Foreskin melanocyte (primary cell): ENCODE measurements at places on chromosomes 2 and 18.
A peak's percentile ranks its signal among the peaks of the same experiment; 100 is the strongest.

- DNase-seq = no peak
Measured at GRCh38 chr18:50559752-50560680, at the start of gene MAPK4. Gene MAPK4, plus strand, starts transcription at chr18:50560087. Its CDS starts 103,872 bp downstream, at chr18:50663959.

GRCh38 chr2:218434456-218434855 lies 15.5 kb downstream of the VIL1 start:
- DNase-seq = no peak

DNA sequence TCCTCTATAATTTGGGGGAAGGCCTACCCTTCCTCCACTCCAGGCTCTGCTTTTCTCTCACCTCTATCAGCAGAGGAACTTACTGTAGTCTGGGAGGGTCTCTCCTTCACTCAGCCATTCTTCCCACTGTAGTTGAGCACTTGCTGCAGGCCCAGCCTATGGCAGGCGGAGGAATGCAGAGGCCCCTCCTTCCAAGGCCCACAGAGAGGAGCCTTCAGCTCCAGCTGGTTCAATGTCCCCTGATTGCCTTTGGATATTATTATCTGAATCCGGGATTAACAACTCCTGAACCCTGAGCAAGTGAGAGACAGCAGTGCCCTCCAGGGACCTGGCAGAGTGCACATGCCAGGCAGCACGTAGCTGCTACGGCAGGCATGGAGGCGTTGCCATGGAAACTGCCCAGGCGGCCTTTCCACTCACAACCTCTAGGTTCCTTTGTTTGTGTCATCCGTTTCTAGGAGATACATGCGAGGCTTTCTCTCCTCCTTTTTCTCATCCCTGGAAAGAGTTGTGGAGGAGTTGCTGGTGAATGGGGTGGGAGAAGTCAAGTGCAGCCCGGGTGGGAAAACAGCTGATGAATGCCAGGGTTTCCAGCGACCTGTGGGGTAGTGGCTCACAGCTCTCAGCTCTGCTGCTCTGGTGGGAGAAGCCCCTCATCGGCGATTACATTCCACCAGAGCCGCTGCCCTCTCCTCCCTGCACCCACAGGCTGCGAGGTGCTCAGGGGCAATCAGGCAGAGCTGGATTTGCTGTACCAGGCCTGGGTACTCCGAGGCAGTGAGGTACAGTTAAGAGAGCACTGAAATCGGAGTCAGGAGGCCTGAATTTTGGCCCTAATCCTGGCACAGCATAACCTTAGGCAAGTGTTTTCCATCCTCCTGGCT lies 55.3 kb upstream of the HK2 start:
- peak; percentile 11 for DNase-seq

GRCh38 chr2:17590342-17590911 lies 49.9 kb downstream of the VSNL1 start:
- no peak for DNase-seq

- no peak for DNase-seq
Measured at GRCh38 chr2:121098556-121098955, 186.4 kb downstream of the TFCP2L1 start.

GRCh38 chr2:98025481-98026037 lies 29.8 kb upstream of the TMEM131 start:
- DNase-seq = no peak

DNA sequence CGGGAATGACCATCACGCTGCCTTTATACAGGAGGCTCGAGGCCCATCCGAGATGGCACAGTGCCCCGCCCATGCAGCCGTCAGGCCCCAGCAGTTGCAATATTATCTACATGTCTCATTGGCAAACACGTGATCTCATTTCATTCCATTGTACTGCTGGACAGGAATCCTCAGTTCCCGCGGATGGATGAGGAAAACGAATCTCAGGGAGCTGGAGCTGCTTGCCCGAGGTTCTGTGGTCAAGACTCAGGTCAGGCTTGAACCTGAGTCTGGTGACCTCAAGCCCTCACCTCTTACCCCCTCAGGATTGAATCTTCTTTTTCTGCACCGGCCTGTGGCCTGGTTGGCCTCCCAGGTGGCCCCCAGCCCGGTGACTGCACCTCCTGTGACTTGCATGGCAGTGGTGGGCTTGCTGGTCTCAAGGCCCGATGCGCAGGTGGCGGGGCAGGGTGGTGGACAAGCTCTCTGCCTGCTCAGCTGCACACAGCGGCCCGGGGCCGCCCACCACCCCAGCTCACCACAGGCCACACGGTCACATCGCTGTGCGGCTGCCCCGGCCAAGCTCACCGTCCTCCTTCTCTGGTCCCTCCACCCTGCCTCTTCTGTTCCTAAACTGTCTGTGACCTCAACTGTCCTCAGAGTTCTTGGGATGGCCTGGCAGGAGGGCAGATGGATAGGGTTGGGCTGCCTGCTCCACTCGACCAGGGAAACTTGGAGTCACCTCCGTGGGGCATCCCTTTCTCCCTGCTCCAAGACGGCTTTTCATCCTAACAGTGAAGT lies 52.0 kb upstream of the HS6ST1 start:
- DNase-seq = no peak

DNA sequence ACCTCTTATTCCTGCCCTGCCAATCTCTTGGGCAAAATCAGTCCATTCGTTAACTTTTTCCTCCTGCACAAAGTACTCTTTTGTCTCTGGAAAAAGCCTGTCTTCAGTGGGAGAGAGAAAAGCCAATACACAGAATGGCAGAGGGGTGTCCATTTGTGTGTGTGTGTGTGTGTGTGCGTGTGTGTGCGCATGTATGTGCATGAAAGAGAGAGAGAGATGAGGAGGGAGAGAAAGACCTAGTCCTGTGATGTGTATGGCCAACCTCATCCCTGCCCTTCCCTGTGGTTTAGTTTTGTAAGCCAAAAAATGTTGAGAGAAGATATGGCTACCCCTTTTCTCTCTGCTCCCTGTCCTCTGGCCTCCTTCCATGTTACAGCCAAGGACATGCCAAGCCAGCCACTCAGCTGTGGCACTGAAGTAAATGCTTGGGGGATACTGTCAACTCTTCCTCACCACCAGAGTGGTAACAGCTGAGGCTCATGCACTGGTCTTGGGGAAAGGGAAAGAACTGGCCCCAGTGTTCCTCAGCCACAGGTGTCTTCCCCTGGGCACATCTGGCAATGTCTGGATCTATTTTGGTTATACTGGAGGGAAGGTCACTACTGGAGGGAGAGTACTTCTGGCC lies 10.6 kb downstream of the SLC4A5 start:
- no peak for DNase-seq

GRCh38 chr2:193845604-193846003 lies 1650.9 kb upstream of the TMEFF2 start:
- no peak for DNase-seq

DNA sequence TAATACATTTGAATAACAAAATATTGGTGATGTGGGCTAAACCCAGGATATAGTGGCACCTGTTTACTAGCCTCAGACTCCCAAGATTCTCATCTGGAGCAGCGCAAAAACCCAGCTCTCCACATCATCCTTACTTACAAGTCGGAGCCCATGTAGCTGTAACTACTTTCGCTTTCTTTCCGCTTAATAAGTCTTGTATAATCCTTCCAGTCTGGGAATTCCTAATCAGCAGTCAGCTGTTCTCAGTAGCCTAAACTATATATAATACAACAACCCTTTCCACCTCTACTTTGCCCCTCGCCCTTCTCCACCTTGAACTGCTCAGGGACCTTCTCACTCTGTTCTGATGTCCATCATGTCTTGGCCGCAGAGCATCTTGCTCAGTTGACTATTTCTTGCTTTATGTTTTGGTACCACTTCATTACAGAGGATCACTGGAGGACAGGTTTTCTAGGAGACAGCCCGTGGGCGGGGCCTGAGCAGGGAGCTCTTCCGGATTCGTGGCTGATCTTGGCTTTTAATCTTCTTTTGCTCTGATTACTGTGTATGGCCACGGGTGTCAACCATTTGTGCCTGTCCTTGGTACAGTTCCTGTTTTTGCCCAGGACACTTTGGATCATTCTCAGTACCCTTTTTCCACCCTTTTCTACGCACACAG lies 119.9 kb upstream of the SERTAD2 start:
- DNase-seq = no peak

DNA sequence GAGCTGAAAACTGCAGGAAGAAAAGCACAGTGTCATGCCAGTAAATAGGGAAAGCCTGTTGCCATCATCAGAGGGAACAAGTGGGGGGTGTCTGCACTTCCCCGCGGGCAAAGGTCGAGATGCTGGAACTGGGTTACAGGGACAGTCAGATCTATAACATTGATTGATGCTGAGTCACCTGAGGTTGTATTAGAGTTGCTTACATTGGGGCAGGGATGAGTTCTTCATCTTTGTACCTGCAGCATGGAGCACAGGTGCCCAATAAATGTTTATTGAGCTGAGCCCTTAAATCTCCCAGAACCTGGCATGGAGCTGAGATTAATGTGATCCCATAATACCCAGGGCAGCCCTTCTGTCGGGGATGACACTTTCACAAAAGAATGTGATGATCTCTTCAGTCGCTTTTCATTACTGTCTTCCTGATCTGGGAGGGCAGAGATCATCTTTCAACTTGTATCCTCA lies 5.9 kb upstream of the RNF152 start:
- DNase-seq = no peak

DNA sequence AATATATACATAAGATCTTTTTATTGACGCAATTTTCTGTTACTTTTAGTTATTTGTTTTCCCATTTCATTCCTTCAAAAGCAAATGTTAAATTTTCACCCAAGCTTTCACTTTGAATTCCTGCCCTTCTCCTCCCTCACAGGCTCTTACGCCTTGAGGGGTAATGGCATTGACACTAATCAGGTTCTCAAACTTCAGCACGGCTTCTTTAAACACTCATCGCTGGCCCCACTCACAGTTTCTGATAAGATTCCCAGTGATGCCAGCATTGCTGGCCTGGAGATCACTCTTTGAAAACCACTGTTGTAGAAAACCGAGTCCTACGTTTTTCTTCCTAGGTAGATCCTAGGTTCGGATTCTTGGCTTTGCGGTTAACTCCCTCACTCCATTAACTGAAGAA lies 105.6 kb upstream of the EPB41L3 start:
- DNase-seq = no peak

DNA sequence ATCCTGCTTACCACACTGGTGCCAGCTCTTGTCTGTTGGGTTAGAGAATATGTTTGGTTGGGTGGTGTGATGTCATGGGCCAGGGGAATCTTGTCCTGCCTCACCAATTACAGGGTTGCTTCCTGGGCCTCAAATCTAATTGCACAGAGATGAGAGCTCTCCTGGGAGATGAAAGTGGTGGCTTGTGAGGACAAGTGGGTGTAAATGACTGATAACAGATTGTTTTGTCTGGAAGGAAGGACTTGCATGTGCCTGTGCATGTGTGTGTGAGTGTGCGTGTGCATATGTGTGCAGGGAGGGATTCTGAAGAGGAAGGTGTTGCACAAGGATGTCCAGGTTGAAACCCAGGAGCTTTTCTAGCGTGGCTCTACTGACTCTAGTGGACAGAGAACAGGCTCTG lies 271.9 kb downstream of the LOXHD1 start:
- DNase-seq = no peak

- no peak for DNase-seq
Measured at GRCh38 chr2:70994009-70994698, 519 bp downstream of the TEX261 start.

GRCh38 chr2:44112096-44112495 lies 56.6 kb upstream of the PPM1B start:
- DNase-seq = no peak

DNA sequence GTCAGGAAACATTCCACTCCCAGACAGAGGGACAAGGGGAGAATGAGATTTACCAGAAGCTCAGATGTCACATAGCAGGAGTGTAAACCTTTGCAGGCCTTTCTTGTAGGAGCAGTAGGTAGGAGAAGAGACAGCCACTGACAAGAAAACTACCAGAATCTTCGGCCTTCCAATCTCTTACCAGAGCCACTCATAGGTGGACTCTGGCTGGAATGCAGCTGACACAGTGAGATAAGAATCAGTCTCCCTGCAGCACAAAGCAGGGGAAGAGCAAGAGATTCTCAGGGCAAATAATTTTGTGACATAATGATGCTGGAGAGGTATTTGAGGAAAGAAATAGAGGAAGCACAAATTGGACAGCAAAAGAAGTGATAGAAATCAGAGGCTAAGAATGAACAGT lies 1534.5 kb downstream of the DPP10 start:
- DNase-seq = no peak

DNA sequence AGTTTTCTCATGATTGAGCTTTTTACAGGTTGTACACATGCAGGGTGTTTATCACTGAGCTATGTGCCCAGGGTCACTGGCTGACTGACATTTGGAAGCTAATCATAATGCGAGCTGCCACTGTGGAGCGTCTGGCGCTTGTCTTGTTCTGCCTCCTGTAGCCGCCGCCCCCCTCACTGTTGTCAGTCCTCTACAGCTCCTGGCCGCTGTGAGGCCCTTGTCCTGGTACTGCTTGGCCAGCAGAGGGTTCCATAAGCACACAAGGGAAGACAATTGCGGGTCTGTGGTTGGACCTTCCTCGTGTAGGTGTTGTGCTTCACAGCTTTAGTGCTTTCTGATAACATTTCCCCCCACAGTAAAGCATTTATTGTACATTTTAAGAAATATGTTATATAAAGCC lies 105.6 kb upstream of the LDLRAD4 start:
- DNase-seq = no peak

DNA sequence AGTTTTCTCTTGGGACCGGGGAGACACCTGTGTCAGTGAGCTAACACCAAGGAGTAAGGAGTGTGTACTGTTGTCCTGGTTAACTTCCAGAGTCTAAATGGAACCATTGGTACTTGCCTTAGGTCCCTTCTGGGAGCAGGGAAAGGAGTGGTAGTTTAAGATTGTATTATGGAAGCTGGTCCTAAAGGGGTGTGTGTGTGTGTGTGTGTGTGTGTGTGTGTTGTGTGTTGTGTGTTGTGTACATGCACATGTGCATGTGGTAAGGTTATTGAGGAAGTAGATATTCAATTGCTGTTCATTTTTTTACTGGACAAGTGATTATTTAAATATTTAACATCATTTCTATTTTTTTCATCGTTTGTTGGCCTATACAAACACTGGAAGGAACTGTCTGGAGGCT lies 1.4 kb downstream of the APLF start:
- DNase-seq = no peak

- DNase-seq = no peak
Measured at GRCh38 chr2:239171643-239172042, 229.2 kb downstream of the HDAC4 start.

DNA sequence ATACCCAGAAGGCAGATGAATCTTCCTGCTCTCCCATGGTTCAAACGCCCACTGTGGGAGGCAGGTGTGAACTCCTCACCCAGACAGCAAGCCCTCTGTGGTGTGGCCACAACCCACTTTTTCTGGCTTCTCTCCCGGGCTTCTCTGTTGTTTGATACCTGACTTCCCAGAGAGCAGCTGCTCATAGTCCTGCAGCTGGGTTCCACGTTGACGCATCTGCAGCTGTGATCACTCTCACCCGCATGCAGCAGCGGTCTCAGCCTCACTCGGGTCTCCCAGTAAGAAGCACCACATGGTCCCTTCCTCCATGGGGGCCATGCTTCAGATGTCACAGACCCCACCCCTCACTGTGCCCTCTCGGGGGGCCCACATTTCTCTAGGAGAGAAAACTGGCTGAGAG lies 3.5 kb downstream of the ASPRV1 start:
- no peak for DNase-seq
